ENCODE measurements at places on chromosomes 7 and 10.

DNA sequence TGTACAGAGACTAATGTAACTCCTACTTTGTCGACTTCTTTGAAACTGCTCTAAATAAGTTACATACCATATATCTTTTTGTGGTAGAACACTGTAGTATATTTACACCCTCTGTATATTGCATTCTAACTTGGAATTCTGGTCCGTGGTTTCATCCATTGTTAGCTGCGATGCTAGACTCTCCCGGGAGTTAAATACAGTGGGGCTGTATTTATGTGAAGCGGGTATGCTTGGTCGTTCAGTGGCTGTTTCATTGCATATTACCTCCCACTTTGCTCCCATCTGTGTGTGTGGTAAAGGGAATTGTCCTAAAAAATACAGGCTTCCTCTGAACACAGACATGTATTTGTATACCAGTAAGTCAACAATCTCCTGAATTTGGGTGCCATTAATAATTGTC, 231.1 kb downstream of the SLC25A13 start:
- DNase-seq = no peak

GRCh38 chr7:31791881-31792280, 104.9 kb downstream of the PPP1R17 start:
- DNase-seq = no peak

- DNase-seq = no peak
Measured at GRCh38 chr7:80819503-80819902, 99.3 kb downstream of the SEMA3C start.

DNA sequence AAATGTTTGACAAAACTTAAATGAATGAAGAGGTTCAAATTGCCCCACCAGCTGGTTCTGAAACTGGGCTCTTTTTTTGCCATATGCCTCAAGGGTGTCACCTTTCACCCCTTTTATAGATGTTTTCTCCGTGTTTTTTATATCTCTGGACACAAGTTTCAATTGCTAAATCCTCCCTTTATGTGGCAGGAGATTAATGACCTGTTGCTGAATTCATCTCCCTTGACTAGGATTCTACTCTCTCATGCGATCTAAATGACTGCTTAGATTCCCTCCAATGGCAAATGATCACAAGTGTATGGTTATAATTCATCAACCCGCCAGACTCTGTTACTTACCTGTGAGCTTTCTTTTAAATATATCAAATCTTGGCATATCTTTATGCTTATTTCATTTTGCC, 677.0 kb upstream of the POT1 start:
- DNase-seq = no peak

- no peak for DNase-seq
Measured at GRCh38 chr7:188174-188573, 4.2 kb upstream of the FAM20C start.

- no peak for DNase-seq
Measured at GRCh38 chr7:139857791-139858190, 28.7 kb downstream of the TBXAS1 start.

GRCh38 chr10:115065801-115066200, 27.4 kb upstream of the ATRNL1 start:
- no peak for DNase-seq

- DNase-seq = no peak
Measured at GRCh38 chr10:35462491-35462934, 126.2 kb downstream of the CCNY start.

DNA sequence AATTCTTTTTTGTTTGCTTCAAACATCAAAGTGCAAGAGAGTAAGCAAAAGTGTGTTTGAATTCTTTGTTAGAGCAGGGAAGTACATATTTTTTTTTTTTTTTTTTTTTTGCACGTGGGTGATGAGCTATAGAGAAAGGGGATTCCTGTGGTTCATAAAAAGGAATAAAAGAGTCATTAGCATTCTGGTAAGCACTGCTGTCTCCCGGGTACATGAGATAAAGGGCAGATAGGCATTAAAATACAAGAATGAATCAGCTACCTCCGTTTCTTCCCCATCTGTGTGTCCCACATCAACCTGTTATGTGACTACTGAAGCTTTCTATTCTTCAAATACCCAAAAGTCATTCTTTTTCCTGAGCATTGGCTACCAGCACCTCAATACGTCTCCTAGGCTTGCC, 102.4 kb upstream of the SEMA3D start:
- DNase-seq = no peak

DNA sequence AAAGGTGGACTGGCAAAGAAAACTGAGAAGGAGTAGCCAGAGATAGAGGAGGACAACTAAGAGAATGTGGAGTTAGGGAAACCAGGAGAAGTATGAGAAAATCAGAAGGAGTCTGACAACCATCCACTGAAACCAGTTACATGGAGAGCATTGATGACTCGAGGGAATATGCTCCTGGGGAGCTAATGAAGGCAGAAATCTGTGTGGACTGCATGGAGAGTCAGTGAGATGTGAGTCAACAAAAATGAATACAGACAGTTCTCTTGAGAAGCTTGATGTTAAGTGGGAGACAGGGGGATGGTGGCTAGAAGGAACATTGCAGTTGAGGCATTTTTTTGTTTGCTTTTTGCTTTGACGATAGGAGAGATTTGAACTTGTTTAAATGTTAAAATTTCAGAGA, 34.3 kb upstream of the ZNF32 start:
- no peak for DNase-seq

DNA sequence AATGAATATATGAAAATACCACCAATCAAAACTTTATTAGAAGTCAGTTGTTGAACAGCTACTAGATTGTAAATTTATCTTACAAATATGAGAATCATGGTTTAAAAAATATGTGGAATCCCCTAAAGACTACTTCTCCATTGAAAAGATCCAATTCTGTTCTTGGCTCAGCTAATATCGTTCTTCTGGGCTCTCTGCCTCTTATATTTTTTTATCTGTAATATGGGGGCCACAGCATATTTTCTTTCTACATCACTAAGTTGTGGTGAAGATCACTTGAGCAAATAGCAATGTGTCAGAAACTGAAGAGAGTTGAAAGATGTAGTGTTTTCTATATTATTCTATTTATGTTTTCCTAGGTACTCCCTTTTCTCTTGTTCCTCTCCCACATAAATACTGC, 198.1 kb downstream of the FZD1 start:
- no peak for DNase-seq

DNA sequence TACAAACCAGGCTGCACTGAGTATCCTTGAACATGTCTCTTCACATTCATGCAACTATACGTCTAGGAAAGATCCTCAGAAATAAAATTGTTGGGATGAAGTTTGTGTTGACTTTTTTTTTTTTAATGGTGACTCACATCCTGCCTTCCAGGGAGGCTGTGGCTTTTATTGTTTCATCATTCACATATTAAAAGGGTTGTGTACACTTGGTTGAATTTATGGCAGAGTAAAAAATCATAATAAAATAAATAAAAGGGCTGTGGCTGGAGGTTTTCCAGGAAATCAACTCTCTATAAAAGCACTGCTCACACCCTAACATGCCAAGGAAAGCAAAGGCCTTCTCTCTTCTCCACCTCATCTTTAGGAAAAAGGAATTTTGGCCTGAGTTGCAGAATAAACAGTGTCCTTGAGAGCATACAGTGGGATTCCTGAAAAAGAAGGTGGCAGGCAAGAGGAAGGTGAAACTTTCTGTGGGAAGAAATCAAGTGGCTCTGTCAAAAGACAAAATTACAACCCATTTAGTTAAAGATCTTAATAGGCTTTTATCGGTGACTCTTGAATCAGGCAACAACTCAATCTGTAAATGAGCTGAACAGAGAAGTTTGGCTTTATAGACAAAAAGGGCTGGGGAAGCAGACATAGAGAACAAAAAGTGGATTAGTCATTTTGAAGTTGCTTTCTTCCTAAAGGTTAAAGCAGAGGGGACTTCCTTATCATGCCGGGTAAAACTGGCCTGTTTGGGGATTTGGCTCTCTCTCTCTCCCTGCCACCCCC, 41.6 kb upstream of the FHIP2A start:
- no peak for DNase-seq

GRCh38 chr7:132906193-132906835, 175.6 kb downstream of the CHCHD3 start:
- no peak for DNase-seq

DNA sequence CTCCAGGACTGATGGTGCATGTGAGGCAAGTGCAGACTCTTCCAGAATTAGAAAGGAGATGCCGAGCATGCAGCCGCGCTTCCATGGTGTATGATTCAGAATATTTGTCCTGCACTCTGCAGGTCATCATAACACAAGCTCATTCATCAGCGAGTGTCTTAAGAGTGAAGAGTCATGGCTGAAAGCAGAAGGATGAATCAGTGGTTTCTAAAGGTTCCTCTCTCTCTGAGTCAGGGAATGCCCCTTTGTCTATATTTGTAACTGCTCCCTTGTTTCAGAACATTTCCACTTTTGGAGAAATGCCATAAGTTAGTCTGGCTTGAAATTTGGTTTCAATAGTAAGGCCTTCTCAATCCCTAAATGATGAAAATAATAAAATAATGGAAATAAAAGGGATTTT, 52.3 kb downstream of the HECW1 start:
- DNase-seq = no peak

DNA sequence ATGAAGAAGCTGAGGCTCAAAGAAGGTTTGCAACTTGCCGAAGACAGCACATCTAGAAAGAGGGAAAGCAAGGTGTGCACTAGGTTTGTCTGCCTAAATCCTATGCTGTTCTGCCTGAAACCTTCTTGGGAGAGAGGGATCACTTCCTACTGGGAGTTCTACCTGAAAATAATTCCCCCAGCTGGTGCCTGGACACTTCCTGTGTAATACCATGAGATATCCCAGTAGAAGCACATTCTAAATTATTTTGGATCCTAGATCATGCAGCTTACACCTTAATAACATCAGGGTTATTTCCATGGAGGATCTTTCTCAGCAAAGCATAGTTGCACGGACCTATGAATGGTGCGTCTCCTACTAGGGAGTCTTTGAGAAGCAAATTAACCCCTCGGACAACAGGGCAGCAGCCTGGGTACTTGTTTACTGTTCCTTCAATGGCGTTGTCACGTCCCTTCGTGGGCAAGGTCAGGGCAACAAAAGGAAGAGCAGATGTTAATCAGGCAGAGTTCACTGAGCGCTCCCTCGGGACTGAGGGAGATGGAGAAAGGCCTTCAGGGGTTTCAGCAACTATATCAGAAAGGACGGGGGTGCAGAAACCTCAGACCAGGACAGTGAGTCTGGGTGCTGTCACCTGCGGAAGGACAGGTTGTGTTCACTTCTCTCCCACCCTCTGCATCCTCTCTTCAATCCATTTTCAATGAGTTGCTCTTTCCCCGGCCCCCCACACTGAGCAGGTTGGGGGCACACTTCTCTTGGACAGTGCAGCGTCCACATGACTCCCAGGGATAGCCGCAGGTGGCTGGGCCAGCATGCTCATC, 44.0 kb downstream of the OAT start:
- DNase-seq = no peak

GRCh38 chr10:119654540-119654939, 3.4 kb downstream of the BAG3 start:
- no peak for DNase-seq

GRCh38 chr10:119327096-119327745, 119.8 kb downstream of the GRK5 start:
- DNase-seq = no peak

- DNase-seq = no peak
Measured at GRCh38 chr7:27188386-27189294, 3.6 kb upstream of the HOXA11 start.

DNA sequence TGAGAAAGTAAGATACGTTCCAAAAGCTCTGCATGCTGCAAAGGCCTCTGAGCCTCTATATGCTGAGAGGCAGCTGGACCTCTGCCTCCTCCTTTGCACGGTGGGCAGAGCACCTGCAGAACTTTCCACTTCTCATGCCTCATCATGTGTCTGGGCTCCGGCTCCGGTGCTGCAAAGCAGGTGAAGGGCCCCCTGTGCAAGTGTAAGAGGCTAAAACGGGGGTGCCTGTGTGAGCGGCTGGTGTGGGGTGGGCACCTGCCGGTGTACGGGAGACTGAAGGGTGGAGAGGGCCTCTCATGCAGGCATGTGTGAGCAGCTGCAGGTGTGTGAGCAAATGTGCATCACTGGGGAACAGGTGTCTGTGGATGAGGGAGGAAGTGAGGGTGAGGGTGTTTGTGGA, 121.0 kb downstream of the KCNMA1 start:
- DNase-seq = no peak

DNA sequence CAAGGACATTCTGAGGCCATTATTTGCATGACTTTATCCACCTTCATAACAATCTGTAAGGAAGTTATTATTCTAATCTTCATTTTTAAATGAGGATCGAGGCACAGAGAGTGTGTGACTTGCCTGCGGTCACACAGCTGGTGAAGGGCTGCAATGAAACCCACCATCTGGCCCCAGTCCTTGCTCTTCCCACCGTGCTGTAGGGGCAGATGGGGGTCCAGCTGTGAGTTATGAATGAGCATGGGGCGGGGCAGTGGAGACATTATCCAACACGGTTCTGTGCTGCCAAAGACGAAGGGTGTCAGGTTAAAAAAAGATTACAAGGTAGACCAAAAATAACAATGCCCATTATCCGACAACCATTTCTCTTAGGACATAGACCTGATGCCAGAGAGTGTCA, 417.5 kb upstream of the MGMT start:
- no peak for DNase-seq

GRCh38 chr10:119286983-119287633, 79.7 kb downstream of the GRK5 start:
- DNase-seq = no peak

DNA sequence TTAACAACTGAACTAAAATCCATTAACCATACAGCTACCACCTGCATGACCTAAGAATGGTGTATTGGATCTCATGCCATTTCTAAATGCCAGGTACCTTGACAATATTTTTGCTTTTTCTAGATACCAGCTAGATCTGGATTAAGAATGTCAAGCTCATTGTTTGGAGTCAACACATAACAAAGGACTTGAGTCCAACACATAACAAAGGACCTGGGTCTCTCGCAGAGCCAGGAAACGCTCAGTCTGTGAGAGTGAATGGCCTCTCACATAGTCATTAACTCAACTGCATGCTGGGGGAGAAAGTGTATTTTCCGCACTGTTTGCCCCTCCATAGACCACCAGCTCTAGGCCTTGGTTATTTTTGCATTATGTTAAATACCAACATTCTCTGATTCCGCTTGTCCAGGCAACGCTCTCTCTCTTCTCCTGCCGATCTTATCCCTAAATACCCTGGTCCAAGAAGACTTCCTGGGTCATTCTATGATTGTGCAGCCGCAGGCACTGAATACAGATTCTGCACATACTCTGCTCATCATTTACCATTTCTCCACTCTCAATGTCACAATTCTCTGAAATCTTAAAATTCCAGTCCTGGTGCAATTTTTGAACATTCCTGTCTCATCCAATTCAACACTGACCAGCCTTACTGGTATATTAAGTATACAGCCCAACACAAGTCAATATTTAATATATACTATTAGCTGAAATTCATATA, 31.2 kb downstream of the ITIH5 start:
- DNase-seq = no peak

DNA sequence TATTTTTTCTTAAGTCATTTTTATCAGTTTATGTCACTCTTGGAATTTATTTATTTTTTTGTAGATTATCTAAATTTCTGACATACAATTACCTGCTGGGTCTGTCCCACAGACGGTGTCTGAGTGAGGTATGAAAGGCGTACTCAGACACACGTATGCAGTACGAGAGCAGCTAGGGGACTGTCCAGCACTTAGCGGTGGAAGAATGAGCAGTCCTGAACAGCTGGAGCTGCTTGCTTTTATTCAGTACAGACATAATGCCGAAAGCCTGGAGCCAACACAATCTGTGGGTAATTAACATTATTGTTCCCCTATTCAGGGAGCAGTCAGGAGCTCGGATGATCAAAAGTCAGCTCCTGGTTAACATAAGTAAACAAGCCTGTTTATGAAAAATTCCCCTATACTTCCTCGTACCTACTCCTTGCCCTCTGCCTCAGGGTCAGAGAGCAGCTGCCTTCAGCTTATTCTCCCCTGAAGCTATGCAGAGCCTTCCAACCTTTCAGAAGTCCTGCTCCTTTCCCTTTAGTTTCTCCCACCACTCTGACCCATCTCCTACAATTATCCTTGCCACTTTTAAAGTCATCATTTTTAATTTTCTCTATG, 488.0 kb upstream of the POM121L12 start:
- no peak for DNase-seq

Measured in KG1 (cell line).